ENCODE measurements at places on chromosomes 5 and 9.
A peak's percentile ranks its signal among the peaks of the same experiment; 100 is the strongest.

GRCh38 chr5:150302301-150303069 is at the start of gene ARSI:
TSS of gene ARSI (minus strand) at chr5:150302905. CDS start at chr5:150302373, 532 bp downstream.
- DNase-seq = peak; percentile 88

- DNase-seq = no peak
Observed at GRCh38 chr5:176548967-176549444, at the start of gene CDHR2. TSS of gene CDHR2 (plus strand) at chr5:176549342. CDS start at chr5:176565353, 16,011 bp downstream.

DNA sequence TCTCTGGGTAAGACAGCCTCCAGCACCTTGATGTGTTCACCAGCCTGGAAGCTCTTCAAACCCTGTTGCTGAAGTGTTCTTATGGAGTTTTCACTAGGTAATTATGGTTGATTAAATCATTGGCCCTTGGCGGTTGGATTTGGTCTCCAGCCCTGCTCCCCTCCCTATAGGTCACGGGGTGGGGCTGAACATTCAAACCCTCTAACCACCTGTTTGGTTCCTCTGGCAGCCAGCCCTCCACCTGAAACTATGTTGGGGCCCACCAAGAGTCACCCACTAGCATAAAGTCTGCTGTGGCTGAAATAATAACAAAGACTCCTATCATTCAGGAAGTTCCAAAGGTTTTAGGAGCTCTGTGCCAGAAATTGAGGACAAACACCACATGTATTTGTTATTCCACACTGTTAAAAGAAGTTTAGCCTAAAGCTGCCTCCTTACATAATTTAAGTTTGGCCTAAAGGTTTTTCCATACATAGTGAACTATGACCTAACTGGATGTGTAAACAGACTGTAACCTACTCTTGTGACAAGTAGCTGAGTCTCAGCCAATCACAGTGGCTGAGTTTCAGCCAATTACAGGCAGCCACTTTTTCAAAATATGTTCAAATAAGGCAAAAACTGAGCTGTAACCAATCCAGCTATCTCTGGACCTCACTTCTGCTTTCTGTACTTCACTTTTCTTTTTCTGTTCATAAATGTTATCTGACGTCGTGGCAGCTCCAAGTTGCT is 34.8 kb downstream of the TMEM252 start:
- DNase-seq = no peak

DNA sequence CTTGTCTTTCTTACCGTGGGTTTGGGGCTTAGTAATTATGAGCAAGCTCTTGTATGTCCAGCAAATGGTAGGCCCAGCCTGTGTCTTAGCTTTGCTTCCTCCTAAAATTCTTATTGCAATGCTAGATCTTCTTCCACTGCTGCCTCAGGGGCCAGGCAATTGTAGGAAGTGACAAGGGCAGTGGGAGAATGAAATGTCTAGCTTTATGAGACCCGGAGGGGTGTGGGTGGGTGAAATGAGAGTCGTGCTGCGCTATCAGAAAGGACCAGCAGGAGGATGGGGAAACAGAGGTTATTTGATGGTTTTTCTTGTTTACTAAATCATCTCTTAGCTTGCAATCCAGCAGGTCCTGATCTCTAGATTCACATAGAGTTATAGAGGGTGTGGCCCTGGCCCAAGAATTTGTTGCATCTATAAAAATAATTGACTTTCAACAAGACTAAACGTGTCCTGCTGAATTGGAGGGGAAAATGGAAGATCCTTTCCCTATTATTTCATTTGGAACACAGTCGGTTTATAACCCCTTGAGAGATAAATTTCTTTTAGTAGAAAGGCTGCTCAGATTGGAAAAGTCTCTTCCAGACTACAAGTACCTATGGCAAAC is 43.7 kb downstream of the ZNF366 start:
- DNase-seq = no peak

GRCh38 chr5:179829732-179830435 is 9.2 kb downstream of the SQSTM1 start:
- DNase-seq = no peak

- DNase-seq = no peak
Observed at GRCh38 chr9:109286571-109286977, 34.3 kb downstream of the EPB41L4B start.

DNA sequence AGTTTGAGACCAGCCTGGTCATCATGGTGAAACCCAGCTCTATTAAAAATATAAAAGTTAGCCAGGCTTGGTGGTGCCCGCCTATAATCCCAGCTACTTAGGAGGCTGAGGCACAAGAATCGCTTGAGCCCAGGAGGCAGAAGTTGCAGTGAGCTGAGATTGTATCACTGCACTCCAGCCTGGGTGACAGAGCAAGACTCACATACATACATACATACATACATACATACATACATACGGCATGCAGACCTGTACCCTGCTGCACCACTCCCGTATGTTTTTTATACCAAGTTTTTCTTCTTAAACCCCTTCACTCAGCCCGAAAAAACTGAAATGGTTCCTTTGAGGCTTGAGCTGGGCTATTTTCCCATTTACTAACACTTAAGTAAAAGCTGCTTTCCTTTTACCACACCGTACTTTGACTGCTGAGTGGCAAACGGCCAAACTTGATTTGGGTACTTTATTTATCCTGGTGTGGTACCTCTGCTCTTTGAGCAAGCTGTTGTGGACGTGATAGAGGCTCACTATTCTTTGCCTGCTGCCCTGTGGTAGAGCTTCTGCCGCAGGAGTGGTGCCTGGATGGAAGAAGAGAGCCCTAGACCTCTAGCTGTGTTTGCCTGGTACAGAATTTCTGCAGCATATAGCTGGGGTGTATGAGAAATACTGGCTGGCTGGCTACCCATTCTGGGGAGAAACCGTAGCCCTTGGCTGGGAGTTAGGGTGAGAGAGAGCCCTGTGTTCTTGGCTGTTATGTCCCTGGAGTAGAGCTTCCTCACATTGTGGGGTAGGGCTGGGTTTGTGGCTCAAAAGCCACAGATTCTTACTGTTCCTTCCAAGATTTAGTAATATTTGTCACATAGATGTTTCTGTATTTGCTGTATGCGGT is 19.4 kb downstream of the IPO11 start:
- no peak for DNase-seq

GRCh38 chr5:142422429-142422828 is 97.6 kb upstream of the SPRY4 start:
- no peak for DNase-seq

- no peak for DNase-seq
Observed at GRCh38 chr9:8437259-8437658, 637.7 kb upstream of the DMAC1 start.

DNA sequence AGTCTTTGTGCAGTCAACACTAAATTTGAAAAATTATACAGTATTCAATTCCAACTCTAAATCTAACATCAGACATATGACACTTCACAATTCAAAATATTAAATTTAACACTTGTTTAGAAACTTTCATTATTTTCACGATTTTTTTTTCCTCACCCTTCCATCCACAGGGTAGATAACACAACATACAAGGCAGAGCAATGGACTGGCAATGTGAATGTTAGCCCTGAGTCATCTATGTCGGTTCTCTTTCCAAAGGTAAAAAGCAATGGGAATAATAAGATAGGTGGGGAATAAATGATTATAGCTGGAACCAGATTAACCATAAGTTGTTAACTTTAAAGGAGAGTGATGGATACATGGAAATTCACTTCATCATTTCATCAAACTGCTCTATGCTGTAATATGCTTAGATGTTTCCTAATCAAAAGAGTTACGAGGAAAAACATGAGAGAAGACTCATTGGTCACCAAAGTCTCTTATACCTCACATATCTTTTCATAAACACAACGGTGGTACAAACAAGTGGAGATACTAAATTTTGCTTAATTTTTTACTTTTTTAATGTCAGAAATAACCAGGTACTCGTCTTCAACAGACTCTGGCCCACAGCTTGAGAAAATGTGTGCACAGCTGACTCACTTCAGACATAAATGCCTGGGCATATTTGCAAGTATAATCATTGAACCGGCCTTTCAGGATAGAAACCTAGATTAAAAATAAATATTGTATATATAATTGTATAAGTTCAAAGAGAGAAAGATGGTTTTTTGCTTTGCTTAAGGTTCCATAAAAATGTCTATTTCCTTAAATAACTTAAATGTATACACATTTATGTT is 23.0 kb downstream of the RFX3 start:
- DNase-seq = no peak

DNA sequence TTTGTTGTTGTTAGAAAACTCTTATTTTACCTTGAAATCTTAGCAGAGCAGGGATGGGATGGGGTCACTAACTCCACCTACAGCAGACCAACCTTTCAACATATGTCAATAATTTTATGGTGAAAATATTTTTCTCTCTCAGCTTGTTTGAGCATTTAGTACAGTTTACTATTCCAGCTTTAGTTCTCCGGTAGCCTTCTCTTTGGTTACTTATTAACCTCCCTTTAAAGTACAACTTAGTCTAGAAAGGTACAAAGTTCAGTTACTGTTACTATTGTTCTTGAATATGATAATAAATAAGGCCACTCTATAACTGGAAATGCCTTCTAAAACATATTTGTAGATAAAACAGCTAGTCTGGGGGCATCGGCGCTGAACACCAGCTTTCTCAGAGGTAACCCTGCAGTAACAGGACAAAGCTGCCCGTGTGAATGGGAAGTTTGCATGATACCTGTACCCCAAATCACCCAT is 233.3 kb downstream of the PCSK1 start:
- DNase-seq = no peak

DNA sequence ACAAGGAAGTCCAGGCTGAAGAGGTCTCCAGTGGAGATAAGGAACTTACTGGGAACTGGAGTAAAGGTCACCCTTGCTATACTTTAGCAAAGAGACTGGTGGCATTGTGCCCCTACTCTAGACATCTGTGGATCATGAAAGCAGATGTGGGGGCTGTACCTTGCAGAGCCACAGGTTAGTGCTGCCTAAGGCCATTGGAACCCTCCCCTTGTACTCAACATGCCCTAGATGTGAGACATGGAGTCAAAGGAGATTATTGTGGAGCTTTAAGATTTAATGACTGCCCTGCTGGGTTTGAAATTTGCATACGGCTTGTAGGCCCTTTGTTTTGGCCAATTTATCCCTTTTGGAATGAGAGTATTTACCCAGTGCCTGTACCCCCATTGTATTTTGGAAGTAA is 397.3 kb upstream of the GRIN3A start:
- DNase-seq = no peak

- no peak for DNase-seq
Observed at GRCh38 chr5:154395407-154396106, 50.2 kb upstream of the SAP30L start.

DNA sequence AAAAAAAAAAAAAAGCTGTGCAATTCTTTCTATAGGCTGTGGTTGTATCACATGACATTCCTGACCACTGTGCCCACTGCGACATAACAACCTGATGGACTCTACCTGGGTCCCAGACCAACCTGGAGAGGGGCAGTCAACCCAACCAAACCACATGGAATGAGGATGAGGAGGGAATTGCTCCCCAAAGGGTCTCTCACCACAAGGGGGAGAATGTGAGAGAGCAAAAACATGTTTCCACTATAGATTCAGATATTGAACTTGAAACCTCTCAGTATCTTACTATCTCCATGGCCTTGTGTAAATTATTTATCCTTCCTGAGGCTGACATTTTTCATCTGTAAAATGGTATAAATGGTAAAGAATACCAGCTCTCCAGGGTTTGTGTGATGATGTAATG is 66.9 kb upstream of the SV2C start:
- no peak for DNase-seq

- DNase-seq = no peak
Observed at GRCh38 chr9:121242219-121242958, 25.6 kb upstream of the GSN start.

DNA sequence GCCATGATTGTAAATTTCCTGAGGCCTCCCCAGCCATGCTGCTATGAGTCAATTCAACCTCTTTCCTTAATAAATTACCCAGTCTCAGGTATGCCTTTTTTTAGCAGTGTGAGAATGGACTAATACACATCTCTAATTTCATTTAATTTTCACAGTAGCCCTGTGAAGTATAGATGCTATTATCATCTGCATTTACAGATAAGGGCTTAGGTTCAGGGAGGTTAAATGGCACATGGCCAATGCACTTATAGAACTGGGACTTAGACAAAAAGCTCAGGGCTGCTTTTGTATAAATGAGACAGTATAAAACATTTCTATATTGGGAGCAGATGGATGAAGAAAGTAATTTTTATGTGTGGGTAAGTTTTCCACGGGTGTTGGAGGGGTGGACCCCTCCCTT is 62.9 kb upstream of the PANK3 start:
- DNase-seq = no peak

DNA sequence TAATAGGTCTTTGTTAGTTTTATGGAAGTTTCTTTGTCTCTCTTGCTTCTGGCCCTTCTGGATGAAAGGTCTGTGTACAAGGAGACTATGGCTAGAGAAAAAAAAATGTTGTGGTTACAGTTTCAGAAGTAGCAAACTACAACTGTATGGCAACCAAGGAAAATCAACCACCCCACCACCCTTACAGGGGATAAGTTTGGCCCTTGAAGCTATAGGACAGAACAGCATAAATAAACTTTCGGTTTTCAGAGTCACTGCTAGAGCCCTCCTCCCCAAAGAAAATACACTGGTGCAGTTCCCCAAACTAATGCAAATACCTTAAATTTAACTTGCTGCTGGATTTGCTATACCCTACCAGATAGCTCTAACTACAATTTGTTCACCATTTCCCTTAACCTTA is 1216.7 kb downstream of the EFNA5 start:
- DNase-seq = no peak

DNA sequence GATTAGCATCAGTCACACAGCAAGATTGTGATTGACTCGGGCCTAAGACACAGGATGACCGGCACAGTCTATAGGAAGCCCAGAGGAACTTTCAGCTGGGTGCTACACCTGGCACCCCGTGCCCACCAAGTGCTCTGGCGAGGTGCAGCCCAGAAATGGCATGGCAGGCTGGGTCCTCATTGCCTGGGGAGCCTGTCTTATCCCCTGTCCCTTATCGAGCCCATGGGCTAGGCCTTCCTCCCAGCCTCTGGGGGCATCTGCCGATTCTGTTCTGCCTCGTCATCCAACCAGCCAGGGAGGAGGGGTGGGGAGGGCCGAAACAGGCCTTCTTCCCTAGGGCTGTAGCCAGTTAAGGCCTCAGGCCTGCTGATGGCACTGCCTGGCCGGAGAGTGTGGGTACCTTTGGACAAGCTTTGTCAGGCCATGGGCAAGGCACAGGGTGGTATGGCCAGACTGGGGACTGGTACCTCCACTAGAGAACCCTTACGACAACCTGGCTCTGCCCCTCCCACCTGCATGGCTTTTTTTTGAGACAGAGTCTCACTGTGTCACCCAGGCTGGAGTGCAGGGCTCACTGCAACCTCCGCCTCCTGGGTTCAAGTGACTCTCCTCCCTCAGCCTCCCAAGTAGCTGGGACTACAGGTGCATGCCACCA is 1.6 kb downstream of the GRK6 start:
- no peak for DNase-seq

DNA sequence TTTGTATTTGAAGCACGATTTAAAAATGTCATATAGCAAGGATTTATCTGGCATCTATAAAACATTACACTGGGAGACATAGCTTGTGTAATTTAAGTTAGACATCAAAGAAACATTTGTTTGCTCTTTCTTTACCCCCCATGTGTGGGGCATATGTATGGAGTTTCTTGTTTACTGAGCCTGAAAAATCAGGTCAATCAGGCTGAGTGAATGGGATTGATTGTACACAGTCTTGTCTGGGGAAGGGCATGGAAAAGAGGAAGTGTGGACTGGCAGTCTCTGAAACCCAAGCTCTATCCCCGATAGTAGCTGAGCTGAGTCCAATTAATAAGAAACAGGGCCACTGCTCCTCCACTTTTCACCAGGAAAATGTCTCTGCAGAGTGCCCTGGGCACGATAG is 49.4 kb downstream of the SLC46A2 start:
- DNase-seq = no peak

- DNase-seq = peak; percentile 72
Observed at GRCh38 chr5:131983244-131983771, 28.1 kb downstream of the ACSL6 start.
